ENCODE measurements at places on chromosomes 1 and 21.

DNA sequence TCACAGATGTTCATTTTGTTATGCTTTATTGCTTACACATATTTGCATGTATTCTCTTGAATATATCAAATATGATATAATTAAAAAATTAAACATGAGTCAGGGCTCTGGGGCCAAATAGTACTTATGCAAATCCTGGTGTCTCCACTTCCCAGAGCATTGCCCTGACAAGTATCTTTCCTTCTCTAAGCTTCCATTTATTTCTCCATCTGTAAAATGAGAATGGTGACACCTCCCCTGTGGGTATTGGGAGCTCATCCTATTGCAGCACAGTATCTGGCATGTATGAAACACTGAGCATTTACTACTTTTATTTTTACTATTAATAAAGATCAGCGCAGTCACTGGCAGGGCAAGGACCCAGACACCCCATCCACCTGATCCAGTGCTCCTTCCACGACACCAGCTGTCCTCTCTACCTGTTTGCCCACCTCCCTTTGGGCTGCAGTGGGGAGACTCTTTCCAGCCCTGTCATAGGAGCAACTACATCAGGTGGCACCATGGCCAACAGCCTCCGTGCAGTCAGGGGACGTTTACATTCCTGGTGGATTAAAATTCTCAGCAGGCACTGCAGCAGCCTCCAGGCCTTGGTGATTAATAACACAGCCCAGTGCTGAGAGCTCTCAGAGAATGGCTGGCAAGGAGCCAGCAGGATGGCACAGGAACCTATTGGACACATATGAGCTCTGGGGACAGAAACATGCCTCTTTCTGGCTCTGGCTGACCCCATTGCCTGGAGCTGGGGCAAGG, 113.0 kb downstream of the DMRTB1 start:
- DNase-seq, result peak; percentile 53

GRCh38 chr1:206583707-206584648, 28.3 kb downstream of the EIF2D start:
- DNase-seq, result peak; percentile 68

DNA sequence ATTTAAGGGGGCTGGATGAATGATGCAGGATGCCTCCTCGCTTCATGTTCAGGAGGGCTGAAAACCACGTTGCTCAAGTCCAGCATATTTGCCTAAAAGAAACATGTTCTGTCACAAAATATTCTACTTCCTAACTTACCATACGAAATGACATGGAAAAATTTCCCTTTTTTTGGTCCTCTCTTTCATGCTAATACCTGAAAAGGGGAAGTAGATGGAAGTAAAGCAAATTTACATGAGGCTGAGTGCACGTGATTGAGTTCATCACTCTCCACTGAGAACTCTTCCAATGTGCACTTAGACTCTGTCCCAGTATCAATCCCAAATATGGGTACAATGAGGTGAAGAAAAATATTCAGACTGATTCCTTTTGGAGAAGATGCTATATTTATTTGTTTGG, 23.0 kb downstream of the XCL2 start:
- DNase-seq, result no peak

- no peak for DNase-seq
Observed at GRCh38 chr1:223474804-223475203, 81.6 kb downstream of the CCDC185 start.

DNA sequence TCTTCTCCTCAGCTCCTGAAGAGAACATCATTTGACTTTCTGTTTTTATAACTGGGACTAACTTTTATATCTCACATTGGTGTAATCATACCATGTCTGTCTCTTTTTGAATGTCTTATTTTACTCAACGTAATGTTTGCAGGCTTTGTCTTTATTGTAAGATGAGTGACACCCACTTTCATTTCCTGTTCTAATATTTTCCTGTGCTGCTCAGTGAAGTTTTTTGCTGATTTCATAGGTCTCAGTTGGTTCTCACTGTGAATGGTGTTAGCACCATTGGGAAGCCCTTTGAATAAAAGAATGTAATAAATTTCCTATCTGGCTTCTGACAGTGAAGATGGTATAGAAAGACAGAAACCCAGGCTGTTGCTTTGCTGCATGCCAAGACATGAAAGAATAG, 84.0 kb downstream of the RAVER2 start:
- DNase-seq, result no peak

DNA sequence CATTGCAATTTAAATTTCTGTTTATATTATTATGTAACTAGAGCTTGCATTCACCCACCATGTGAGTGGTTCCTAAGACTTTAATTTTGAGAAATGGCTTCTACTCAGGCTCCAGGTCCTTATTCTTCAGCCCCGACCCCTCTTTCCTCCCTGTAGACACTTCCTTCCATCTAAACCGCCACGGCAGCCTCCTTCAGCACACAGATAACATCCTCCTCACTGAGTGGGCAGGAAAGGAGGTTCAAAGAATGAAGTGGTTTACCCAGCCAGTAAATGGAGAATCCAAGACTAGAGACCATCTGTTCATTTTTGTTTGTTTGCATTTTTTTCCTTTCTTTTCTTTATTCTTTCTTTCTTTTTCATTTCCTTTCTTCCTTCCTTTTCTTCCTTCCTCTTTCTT, 37.1 kb upstream of the SOD1 start:
- no peak for DNase-seq

DNA sequence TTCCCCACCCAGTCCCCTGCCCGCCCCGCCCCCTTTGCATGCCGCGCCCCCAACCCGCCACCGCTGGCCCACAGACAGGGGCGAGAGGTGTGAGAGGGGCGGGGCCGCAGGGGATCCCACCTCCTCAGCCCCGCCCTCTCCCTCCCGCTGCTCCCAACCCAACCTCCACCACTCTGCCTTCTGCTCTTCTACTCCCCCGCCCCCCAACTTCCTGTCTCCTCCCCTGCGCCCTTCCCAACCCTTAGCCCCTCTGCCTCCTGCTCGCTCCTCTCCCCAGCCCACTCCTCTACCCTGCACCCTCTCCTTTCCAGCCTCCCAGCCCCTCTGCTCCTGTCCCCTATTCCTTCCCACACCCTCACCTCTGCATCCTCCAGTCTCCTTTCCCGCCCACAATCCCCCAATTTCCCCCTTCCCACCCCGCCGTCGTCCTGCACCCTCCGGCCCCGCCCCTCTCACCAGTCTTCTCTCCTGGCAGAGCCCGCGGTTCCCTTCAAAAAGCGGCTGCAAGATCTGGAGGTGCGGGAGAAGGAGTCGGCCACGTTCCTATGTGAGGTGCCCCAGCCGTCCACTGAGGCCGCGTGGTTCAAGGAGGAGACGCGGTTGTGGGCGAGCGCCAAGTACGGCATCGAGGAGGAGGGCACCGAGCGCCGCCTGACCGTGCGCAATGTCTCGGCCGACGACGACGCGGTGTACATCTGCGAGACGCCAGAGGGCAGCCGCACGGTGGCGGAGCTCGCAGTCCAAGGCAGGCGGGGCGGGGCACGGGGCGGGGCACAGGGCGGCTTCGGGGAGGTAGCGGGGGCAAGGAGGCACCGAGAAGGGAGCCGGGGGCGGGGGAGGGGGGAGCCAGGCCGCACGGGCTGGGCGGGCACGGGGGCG, 5.4 kb downstream of the OBSCN start:
- DNase-seq, result peak; percentile 34

- DNase-seq, result no peak
Observed at GRCh38 chr1:224526771-224527170, 89.3 kb upstream of the CNIH3 start.

DNA sequence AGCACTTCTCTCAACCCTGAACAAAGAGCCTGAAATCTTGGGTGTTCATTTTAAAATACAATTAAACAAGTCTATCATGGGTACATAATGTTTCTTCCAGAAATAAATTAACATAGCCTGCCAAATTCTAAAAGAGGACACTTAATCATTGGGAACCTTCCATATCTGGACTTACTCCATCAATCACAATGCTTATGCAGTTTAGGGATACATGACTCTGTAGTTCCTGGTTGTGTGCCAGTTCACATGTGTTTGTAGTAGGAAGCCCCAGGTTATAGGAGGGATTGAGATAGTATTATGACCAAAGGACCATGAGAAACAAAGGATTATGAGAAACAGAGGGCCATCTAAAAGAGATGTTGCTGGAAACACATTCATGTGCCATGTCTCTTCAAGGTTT, 19.1 kb upstream of the DAB1 start:
- DNase-seq, result no peak

DNA sequence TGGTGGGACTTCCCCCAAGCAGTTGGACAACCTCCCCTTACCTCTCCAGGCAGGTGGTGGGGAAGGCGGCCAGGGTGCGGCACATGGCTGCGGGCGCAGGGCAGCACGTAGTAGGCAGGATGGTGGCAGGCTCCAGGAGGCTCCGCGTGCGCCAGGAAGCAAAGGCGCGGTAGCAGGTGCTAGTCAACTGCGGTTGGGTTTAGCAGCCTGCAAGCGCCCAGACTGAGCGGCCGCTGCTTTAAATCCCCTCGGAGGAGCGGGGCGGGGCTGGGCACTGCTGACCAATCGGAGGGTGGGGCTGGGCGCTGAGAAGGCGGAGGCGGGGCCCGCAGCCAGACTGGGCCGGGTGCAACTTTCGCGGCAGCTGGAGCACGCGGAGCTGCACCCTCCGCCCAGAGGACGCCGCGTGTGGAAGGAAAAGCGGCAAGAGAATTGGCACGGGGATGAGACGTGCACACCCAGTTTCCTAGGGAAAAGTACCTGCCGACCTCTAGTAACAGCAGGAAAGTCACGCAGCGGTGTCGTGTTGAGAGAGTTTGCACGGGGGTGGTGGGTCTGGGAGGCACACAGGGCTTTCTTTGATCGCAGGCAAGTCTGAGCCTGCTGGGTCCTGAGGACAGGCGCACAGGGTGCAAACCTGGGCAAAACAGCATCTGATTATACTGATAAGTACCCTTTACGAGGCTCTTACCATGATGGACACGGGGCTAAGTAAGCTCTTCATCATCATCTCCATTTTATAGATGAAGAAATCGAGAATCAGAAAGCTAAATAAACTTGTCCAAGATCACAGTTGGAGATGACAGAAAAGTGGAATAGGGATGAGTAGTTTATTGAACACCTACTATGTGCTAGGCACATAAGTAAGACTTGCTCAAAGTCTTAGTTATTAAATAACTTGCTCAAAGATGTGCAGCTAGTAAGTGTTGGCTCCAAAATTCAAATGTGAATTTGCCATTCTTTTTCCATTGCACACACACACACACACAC, at the start of gene RGS16:
RGS16 (minus strand) TSS at position 215 of the 990 bp plus-strand sequence; CDS start at position 85, 130 bp downstream.
- DNase-seq, result peak; percentile 83

- DNase-seq, result no peak
Observed at GRCh38 chr1:54381524-54381923, 24.7 kb downstream of the SSBP3 start.

DNA sequence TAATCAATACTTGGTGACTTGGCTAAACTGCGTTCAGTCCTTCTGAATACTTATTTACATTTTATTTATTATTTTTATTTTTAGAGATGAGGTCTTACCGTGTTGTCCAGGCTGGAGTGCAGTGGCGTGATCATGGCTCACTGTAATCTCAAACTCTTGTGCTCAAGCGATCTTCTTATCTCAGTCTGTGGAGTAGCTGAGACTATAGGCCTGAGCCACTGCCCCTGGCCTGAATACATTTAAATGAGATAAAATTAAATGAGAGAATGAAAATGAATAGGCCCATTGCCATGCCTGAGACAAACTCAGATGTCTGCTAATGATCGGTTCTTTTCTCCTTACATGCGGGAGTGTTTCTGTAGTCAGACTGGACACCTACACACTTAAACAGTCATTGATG, 86.0 kb downstream of the GALNT2 start:
- DNase-seq, result no peak

- DNase-seq, result no peak
Observed at GRCh38 chr1:186974774-186975181, 146.0 kb downstream of the PLA2G4A start.

GRCh38 chr1:10698726-10699469, 97.5 kb downstream of the CASZ1 start:
- no peak for DNase-seq

GRCh38 chr21:37553078-37553481, 186.5 kb downstream of the DYRK1A start:
- DNase-seq, result no peak

- no peak for DNase-seq
Observed at GRCh38 chr1:172447641-172448040, 3.8 kb upstream of the PIGC start.

DNA sequence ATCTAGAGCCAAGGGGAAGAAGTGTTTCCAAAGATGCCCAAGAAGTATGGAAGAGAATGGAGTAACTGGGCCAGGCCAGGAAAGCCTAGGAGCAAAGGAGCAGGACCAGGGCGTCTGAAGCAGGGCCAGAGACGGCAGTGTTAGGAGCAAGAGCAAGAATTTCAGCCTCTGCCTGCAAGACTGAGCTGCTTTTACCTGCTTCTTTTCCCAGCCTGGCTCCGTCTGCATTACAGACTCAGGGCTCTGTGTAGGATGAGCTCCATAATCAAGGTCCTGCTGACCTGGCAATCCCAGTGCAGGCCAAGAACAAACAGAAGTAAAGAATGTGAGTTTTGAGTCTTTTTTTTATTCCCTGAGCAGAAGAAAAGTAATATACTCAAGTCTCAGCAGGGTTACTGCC, 10.1 kb downstream of the FMO1 start:
- no peak for DNase-seq

DNA sequence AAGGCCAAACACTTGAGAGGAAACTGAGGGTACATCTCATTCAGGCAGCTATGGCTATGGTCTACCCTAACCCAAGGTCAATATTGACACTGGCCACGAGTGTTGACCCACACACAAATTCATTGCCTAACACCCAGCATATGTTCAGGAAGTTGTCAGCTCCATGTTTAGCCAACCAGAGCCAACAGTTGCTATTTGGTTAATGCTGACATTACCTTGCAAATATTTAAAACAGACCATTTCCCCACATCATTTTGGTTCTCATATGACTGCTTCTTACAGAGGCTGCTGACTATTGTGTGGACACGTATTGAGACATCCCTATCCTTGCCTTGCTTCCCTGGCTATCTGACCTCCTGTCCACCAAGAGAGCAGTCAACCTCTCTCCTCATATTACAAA, 97.3 kb downstream of the LMX1A start:
- no peak for DNase-seq

GRCh38 chr1:107991371-107992066, 26.5 kb upstream of the VAV3 start:
- DNase-seq, result no peak

GRCh38 chr1:39757501-39757900, 13.6 kb downstream of the OXCT2 start:
- DNase-seq, result no peak

DNA sequence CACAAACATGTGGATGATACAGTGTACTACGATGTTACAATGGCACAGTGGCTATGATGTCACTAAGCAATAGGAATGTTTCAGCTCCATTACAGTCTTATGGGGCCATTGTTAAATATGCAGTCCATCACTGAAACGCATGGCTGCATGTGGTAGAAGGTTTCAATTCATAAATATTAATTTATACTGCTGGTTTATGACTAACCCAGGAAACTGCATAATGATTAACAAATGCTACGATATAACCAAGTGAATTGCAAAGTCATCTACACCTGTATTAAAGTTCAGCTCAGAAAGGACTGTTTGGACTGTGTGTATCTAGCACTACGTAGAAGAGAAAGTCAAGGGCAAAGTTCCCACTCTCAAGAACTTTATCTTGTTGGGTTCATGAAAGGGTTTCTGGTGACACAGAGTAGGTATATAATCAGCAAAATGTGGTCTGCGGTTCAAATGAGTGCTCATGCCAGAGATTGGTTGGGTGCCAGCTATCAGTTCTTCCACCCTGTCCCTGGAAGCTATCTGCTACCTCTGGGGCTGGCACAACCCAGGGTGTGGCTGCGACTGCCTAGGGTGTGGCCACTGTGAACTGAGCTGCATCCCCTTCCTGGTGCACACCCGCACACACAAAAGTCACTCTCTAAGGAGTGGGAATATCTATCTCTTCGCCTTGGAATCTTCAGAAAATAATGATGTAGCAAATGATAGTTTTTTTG, 14.8 kb downstream of the MGST3 start:
- DNase-seq, result no peak

All from amygdala (tissue), 56 donors.